ENCODE measurements at places on chromosomes 4 and X.

- peak; percentile 39 for DNase-seq
These were observed 50.3 kb downstream of the STK32B start for GRCh38 chr4:5101571-5101970.

DNA sequence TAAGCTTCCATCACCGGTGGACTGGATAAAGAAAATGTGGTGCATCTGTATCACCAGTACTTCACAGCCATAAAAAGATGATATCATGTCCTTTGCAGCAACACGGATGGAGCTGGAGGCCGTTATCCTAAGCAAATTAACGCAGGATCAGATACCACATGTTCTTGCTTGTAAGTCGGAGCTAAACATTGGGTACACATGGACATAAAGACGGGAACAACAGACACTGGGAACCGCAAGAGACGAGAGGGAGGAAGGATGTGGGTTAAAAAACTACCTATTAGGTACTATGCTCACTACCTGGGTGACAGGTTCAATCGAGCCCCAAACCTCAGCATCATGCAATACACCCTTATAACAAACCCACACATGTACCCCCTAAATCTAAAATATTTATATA is 16.3 kb upstream of the IDS start:
- no peak for DNase-seq

GRCh38 chr4:72112514-72113156 is 80.8 kb downstream of the NPFFR2 start:
- peak; percentile 53 for DNase-seq

- no peak for DNase-seq
These were observed 233.9 kb upstream of the EDA2R start for GRCh38 chrX:66872771-66873170.

- DNase-seq, result no peak
These were observed 6.4 kb upstream of the FRMPD3 start for GRCh38 chrX:107442914-107443527.

DNA sequence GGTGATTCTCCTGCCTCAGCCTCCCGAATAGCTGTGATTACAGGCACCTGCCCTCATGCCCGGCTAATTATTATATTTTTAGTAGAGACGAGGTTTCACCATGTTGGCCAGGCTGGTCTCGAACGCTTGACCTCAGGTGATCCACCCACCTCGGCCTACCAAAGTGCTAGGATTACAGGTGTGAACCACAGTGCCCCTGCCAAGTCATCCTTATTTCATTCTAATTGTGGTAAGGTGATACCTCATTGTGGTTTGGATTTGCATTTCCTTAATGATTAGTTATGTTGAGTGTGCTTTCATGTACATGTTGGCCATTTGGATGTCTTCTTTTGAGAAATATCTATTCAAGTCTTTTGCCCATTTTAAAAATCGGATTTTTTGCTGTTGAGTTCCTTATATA is 93.0 kb downstream of the USP9X start:
- no peak for DNase-seq

GRCh38 chrX:3451571-3451970 is 105.1 kb upstream of the MXRA5 start:
- DNase-seq, result no peak

GRCh38 chr4:128347930-128348660 is 60.5 kb upstream of the PGRMC2 start:
- DNase-seq, result no peak

DNA sequence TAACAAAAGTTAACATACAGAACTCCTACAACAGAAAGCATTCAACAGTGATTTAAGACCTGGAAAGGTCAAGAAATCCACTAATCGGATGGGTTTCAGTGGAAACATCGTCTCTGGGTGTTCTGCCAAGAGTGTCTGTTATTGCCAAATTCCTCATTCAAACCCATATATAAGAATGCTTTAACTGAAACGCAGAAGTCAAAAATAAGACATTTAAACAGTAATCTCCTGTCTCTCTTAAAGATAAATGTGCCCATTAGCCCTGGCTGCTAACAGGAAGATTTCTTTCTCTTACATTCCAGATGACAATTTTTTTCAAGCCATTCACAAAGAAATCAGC is 31.5 kb downstream of the DCTD start:
- no peak for DNase-seq

- DNase-seq, result no peak
These were observed 374.3 kb downstream of the MID1IP1 start for GRCh38 chrX:39175418-39176057.

- peak; percentile 97 for DNase-seq
These were observed at the start of gene UBA6 for GRCh38 chr4:67700738-67701516. Gene UBA6 (minus strand): TSS chr4:67701155. CDS start chr4:67701119, 36 bp downstream.

- DNase-seq, result no peak
These were observed 43.6 kb upstream of the ENPP6 start for GRCh38 chr4:184261246-184261645.

GRCh38 chrX:136752346-136752745 is 28.4 kb downstream of the ARHGEF6 start:
- no peak for DNase-seq

DNA sequence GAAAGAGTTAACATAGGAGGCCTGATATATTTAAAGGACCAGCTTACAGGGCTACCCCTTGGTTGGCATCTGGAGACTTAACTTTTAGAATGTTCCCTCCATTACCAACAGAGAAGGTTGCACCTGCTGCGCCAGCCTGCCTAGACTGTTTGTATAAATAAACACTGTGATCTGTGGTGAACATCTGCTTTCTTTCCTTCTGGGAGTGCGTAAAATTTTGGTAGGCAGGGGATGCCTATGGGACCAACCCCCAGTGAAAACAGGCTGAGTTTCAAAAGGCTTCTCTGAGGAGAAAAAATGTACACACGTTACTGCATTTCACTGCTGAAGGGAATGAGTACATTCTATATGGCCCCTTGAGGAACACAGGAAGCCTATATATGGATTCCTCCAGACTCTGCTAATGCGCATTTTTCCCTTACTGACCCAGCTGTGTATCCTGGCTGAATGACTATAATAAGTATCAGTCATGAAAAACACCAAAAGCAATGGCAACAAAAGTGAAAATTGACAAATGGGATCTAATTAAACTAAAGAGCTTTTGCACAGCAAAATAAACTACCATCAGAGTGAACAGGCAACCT is 13.8 kb downstream of the CENPC start:
- no peak for DNase-seq

GRCh38 chr4:10875144-10875799 is 190.7 kb upstream of the CLNK start:
- no peak for DNase-seq

- DNase-seq, result no peak
These were observed 7.4 kb downstream of the GAB1 start for GRCh38 chr4:143344041-143344440.

DNA sequence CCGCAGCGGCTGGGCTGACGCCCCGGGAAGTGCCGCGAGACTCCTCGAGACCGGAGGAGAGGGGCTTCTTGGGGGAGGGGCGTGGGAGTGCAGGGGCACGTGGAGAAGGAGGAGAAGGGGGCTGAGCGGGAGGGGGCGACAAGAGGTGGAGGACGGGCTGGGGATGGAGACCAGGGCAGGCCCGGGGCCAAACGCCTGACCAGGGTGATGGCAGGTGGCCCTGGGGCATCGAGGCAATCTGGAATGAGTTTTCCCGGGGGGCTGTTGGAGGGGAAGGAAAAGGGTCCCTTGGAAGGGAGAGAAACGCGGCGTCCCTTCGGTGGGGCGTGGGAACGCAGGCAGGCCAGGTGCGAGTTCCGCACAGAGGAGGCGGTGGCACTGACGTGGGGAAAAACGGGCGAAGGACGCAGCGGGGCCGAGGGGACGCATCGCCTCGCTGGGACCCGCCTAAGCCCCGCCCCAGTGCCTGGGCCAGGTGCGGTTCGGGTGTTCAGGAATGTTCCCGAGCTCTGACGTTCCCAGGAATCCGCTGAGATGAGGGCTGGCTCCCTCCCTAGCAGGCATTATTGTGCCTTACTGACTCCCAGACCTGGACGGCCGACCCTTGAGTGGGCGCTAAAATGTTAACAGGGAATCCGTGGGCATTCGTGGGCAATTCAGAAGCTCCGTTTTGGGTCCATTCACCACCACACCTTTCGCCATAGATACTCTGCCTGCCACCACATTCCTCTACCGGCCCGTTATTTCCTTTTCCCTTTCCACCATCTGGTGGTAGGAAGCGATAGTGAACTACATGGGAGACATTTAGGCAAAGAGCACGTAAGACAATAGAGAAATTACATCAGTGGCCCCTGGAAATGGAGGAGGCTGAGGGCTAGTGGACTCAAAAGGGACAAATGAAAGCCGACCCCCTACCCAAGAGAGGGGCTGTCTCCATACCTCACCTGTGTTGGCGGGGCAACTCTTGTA is 795 bp upstream of the SH3KBP1 start:
- DNase-seq, result peak; percentile 77

GRCh38 chr4:155709918-155710317 is 43.3 kb downstream of the GUCY1A1 start:
- no peak for DNase-seq

DNA sequence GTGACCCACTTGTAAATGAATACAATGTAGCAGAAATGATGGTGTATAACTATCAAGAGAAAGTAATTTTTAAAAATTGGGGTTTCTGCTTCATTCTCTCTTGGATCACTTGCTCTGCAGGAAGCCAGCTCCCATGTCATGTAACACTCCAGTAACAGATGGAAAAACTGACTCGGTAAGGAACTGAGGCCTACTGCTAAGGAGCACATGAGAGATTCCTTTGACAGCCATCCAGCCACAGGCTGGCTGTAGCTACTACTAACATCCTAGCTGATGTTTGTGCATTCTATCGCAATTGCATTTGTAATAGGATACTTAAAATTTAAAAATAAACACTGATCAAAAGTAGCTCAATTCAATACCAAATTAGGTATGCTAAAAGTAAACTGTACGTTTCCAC is 102.3 kb upstream of the MAB21L2 start:
- no peak for DNase-seq

GRCh38 chrX:37846141-37846540 is 1.2 kb downstream of the DYNLT3 start:
- DNase-seq, result no peak
